ENCODE measurements at places on chromosomes 11 and 22.

GRCh38 chr11:10298342-10298741, 4.3 kb upstream of the SBF2 start:
- DNase-seq = peak; percentile 73

GRCh38 chr11:24453129-24453718, 43.6 kb upstream of the LUZP2 start:
- DNase-seq = no peak

DNA sequence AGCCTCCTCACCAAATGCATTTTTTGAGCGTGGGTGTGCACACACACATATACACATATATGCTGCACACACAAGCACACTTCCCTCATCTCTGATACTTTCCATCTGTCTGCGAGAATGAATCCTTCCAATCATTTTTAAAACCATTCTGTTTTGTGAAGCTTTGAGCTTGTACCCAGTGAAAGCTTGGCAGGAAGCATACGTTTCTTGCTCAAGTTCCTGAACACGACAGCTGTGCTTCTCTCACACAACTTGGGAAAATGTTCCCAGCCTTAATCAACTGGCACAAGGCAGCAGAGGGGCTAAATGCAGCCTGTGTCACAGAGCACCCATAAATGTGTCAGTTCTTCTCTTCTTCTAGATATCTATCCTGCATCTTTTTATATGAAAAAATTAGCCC, 524.0 kb upstream of the KIRREL3 start:
- DNase-seq = no peak

- peak; percentile 49 for DNase-seq
Measured at GRCh38 chr11:47616726-47617416, 22.7 kb upstream of the C1QTNF4 start.

GRCh38 chr11:57361926-57362325, 19.0 kb downstream of the PRG3 start:
- DNase-seq = no peak

GRCh38 chr11:82191695-82192094, 542.0 kb downstream of the FAM181B start:
- no peak for DNase-seq

GRCh38 chr11:12117611-12118010, 7.2 kb downstream of the MICAL2 start:
- DNase-seq = no peak

- no peak for DNase-seq
Measured at GRCh38 chr11:75194147-75194546, 43.2 kb downstream of the SLCO2B1 start.

DNA sequence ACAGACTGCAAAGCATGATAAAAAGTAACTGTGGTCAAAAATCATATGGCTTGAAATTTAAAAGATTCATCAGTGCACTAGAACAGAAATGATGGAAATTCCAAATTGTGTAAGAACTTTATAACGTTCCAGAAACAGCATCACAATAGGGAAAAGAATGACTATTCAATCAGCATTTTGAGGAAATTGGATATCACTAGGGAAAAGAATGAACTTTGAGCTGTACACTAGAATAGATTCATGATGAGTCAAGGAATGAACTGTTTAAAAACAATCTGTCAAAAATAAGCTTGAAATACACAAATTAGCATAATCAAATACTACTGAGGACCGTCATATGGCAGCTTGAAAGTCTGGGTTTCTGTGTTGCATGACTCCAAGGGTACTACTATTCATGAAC, 20.5 kb upstream of the HEPHL1 start:
- DNase-seq = no peak

DNA sequence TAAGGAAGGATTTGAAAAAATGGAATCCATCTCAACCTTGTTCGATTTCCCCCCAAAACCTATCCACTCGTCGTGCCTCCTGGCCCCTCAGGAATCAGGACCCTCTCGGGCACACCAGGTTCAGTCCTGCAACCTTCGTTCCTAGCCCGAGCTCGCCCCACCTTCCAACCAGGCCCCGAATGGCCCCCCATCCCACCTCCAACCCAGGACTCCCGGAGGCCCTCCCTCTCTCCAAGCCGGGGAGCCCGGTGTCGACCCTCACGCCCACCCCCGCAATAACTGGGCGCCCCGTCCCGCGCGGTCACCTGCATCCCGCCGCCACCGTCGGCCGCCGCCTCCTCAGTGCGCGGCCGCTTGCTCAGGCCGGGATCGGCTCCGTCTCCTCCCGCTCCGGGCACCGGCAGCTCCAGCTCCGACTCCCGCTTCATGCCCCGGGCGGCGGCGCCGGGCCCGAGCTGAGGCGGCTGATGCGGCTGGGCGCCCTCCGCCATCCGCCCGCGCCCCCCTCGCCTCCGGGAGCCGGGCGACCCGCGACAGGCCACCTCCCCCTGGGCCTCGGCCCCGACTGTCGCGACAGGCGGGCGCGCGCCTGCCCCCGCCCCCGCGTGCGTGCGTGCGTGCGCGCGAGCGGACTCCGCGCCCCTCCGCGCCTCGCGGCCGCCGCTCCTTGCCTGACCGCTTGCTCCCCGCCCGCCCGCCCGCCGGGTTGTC, 534 bp downstream of the RBFOX2 start:
- DNase-seq = no peak

DNA sequence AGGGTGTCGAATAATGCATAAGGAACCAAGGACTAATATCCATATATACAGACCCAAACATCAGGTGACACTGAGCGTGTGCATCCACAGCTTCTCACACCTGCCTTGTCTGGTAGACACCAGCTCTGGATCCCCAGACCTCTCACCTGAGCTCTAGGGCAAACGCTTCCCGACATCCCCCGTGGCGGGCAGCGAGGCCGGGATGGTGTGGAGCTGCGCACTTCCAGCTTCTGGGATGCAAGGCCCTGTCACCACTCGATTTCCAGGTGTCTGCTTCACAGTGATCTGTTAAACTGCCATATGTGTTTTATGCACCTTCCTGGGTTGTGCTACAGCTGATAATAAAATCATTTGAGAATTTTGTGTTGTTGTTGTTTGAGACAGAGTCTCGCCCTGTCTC, 15.3 kb upstream of the TREH start:
- no peak for DNase-seq

- DNase-seq = no peak
Measured at GRCh38 chr22:29587938-29588699, 7.2 kb upstream of the NIPSNAP1 start.

GRCh38 chr22:20031732-20032406, 11.0 kb downstream of the TANGO2 start:
- DNase-seq = peak; percentile 48

DNA sequence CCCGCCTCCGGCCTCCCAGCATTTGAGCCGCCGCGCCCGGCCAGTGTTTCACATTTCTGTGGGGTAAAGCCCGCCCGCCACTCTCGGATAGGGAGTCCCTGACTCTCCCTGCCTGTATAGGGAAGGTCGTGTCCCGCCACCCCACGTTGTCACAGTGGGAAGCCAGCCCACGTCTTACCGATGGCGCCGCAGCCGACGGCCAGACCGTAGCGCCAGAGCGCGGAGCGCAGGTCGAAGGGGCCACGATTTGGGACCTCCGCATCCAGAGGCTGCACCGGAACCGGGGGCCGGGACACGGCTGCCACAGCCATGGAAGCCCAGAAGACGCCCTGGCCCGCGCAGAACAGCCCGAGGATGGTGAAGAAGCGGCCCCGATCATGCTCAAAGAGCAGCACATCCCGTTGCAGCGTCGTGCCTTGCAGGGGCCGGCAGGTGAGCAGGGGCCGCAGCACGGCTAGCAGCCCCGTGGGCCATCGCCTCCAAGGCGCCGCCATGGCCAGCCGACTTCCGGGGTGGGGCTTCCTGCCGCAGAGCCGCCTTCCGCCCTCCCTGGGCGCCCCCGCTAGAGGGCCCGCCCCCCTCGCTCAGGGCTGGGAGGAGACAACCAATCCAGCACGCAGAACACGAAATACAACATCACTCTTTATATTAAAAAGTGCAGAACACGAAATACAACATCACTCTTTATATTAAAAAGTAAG, at the start of gene TMEM223:
Gene TMEM223, minus strand, starts transcription at position 506 of the 701 bp plus-strand sequence. Its CDS starts 12 bp downstream, at position 494.
- peak; percentile 85 for DNase-seq

DNA sequence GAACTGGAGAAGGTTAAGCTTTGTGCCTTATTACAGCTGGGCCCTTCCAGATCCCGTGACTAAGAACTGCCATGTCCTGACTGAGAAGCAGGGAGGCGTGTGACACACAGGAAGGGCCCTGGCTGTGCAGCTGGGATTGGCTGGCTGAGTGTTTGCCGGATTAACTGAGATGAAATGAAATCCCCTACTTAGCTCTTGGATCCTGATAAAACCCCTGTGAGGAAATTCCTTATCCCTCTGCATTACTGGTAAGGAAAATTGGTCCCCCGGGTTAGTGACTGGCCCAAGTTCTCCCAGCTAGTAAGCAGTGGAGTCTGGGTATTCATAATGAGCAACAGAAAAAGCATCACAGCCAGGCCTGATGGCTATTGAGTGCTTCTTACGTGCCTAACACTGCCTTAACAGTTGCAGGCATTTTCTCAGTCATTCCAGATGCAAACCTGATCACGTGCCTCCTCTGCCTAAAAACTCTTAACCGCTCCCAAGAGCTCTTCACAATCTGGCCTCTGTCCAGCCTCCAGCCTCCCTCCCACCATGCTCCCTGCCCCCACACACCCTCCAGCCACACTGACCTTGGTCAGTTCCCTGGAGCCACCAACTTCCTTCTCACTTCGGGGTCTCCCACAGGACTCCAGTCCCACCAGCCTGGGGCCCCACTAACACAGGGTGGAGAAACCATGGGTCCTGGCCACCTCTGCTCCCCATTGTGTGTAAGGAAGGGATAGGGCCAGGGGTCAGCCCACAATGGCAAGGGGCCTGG, 37.8 kb downstream of the ARRB1 start:
- no peak for DNase-seq

- DNase-seq = no peak
Measured at GRCh38 chr11:128598506-128599150, 11.3 kb upstream of the ETS1 start.

Measured in CD4-positive, CD25-positive, alpha-beta regulatory T cell (primary cell).